ENCODE measurements at places on chromosomes 12 and 14.

DNA sequence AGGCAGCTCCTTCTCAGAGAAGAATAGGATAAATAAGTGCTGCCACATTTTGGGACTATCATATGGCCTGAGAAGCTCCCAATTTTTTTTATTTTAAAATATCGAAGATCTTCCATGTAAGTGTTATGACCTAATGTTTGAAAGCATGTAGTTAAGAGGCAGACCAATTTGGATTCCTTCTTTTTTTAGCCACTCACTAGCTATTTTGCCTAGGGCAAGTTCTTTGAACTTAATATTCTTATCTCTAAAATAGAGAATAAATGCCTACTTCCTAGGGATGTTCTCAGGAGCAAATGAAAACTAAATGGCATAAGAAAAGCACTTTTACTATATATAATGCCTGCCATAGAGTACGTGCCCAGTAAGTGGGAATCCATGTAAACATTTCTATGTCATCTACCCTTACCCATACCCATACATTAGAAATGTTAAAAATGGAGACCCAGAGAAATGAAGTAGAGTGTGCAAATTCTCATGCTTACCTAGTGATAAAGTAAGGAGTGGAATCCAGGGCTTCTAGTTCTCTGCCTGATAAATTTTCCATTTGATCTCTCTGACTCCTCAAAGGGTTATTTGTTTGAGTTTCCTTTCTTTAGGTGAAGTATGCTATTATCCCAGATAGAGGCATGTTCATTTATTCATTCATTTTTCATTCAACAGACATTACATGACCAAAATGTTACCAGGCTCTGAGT lies 148.3 kb downstream of the TGFB3 start:
- DNase-seq, result no peak

- no peak for DNase-seq
Observed at GRCh38 chr12:50082644-50083043, 2.5 kb upstream of the SMARCD1 start.

GRCh38 chr14:104288272-104288671 lies 149.9 kb downstream of the KIF26A start:
- DNase-seq, result no peak

DNA sequence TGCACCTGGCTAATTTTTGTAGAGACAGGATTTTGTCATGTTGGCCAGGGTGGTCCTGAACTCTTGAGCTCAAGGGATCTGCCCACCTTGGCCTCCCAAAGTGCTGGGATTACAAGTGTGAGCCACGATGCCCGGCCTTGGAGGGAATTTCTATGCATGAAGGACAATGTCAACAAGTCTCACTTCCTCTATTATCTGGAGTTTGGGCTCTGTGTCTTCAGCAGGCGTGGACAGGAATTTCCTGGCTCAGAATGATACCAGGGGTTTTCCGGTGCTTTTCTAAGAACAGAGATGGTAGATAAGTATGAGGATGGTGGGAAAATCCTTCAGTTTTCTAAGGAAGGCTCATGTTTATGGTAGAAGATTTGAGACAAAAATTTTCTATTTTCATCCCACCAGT lies 75.0 kb upstream of the CCDC60 start:
- no peak for DNase-seq

DNA sequence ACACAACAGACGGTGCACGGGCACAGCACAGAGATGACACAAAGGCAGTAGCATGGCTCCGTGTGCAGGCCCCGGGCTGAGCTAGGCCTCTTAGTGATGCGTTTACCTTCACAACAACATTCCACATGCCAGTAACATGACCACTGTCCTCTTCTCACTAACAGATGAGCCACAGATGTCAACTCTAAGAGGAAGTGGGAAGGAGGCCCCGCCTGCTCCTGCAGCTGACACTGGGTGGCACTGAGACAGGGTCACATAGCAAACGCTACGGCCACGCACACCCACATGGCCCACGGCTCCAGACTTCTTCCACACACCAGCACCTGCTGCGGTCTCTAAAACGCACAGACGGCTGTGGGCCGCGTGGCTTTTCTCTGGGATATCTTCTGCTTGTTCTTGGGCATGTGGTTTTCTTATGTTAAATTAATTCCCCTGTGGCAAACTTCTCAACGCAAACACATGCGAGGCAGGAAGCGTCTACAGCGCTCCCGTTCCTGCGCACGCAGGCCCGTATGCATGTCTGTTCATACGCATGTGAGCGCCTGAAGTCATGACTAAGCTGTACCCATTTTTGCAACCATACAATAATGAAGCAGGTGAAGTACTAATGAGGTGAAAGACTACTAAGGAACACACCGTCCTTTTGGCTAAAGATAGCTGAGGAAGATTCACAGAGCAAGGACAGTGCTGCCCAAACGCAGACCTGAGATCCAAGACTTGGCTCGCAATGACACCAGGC lies 26.8 kb downstream of the AMN start:
- DNase-seq, result no peak

- DNase-seq, result peak; percentile 56
Observed at GRCh38 chr12:121697093-121697698, 15.4 kb upstream of the TMEM120B start.

GRCh38 chr12:106214571-106214970 lies 33.2 kb downstream of the CKAP4 start:
- no peak for DNase-seq

DNA sequence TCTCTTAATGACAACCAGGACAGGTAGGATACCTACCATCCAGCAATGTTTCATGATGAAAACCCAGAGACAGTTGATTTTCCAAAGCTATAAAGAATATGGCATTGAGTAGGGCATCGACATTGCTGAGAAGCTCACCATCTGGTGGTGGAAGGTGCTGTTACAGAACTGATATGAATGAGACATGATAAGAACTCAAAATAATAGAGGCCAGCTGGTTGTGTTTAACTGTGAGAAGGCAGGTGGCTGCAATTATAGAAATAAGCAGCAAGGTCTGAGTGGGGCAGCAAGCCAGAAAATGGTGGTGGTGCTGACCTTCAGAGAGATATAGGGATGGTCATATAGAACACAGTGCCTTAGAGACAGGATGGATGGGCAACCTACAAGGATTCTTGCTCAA lies 449.7 kb downstream of the BTG1 start:
- no peak for DNase-seq

DNA sequence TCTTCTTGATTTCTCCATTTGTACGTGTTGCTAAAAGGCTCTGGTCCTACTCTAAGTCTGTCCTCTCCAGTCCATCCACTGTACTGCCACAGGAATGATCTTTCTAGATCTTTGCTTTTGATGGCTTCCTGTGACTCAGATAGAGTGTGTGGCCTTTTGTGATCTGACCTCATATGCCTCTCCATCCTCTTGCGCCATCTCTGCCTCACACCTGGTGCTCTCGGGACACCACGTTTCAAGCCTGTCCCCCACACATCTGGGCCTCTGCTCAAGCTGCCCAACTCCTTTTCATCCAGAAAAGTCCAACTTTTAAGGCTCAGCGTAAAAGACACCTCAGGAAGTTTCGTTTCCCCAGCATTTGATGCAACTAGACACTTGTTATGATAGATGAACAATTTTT lies 39.0 kb downstream of the DCAF4 start:
- DNase-seq, result no peak

GRCh38 chr12:65720136-65721130 lies 103.8 kb upstream of the HMGA2 start:
- no peak for DNase-seq

GRCh38 chr14:103126873-103127304 lies 3.6 kb downstream of the TNFAIP2 start:
- no peak for DNase-seq

- no peak for DNase-seq
Observed at GRCh38 chr14:58736606-58737005, 98.8 kb downstream of the DACT1 start.

- no peak for DNase-seq
Observed at GRCh38 chr12:110733900-110734299, 8.8 kb downstream of the PPP1CC start.

- no peak for DNase-seq
Observed at GRCh38 chr12:67942724-67943123, 46.5 kb upstream of the IFNG-AS1 start.

GRCh38 chr14:105394714-105395537 lies 3.4 kb upstream of the TEX22 start:
- DNase-seq, result no peak

DNA sequence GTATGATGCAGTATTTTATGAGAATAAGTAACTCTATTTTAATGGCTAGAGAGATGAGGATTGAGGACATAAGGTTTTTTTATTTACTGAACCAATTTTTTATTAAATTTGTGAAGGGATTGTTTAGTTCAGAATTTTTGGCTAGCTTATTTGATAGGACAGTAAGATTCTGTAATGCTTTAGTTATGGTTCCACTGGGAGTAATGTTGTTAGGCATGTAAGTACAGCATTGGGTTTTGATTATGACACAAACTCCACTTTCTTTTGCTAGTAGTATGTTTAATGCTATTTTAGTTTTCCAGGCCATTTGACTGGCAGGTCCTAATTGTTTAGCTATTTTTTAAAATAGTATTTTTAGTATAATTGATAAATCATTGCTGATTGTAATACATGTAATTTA lies 33.8 kb upstream of the LRRC10 start:
- DNase-seq, result no peak

GRCh38 chr12:94173660-94174265 lies 25.4 kb downstream of the PLXNC1 start:
- no peak for DNase-seq

- DNase-seq, result no peak
Observed at GRCh38 chr12:15278816-15279658, 43.3 kb upstream of the PTPRO start.

DNA sequence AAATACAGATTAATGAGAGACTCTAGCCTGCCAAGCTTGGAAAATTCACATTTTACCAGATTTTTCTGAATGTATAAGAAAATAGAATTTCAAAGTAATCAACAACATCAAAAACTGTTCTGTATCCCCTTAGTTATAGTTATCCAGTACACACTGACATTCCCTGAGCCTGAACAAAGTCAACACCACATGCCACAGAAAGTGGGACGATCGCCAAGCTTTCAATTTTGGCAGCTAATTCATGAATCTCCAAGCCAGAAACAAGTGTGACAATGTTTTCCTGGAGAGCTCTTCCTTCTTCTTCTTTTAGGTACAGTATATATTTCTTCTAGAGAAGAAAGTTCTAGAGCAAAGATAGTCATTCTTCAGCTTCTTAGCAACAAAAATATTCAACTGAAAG lies 290.2 kb downstream of the PRKD1 start:
- no peak for DNase-seq

DNA sequence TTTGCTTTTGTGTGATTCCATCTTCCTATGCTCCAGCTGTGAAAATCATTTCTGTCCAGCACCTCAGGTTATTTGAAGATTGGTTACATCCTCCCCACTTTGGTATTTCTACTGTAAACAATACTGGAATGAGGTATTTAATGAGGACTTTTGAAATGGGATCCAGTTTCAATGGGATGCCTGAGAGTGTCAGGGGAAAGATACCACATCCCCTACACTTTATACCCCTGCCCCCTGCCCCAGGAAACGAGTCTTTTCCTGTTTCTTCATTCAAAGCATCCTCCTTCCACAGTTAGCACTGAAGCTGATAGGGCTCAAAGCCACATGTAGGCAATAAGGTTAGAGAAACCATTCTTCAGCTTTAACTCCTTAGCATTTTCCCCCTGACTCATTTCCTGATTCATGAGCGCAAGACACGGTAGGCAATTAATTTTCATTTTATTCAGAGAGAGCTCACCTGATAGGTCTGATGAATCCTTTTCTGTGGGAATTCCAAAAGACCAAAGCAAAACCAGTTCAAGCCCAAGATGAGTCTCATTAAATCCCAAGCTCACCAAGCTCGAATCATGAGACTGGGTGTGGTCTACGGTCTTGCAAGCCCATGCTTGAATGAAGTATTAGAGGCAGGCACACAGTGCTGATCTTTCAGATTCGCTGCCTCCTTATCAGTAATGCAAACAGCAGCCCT lies 143.6 kb upstream of the CRY1 start:
- DNase-seq, result no peak

DNA sequence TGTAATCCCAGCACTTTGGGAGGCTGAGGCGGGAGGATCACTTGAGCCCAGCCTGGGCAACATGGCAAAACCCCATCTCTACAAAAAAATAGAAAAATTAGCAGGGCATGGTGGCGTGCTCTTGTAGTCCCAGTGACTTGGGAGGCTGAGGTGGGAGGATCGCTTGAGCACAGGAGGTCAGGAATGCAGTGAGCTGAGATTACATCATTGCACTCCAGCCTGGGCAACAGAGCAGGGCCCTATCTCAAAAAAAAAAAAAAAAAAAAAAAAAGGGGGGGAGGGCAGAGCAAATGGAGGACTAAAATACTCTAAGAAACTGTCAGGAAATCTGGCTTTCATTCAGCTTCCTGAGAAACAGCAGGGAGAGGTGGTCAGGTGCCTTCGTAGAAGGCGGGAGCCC lies 31.7 kb upstream of the TSPAN9 start:
- no peak for DNase-seq

- no peak for DNase-seq
Observed at GRCh38 chr12:576615-577110, 86.6 kb downstream of the NINJ2 start.

DNA sequence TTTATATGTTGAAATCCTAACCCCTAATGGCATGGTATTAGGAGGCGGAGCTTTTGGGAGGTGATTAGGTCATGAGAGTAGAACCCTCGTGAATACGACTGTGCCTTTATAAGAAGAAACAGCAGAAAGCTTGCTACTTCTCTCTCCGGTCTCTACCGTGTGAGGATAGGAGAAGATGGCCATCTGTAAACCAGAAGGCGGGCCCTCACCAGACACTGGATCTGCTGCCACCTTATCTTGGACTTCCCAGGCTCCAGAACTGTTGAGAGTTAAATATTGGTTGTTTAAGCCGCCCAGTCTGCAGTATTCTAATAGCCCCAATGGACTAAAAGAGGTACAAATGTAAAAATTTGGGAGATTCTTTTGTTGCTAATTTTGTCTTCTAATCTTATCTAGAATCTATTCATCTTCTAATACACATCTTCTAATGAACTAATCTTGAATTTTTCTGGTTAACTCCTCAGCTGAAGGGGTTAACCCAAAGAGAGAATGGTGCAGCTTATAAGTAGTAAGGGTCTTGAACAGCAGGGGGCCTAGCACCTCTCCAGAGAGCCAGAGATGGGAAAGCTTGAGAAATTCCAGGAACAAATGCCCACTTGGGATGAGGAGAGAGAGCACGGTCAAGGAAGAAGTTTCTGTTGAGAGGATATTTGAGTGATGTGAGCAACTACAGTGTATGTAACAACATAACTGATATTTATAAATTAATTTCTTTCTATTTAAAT lies 264.0 kb upstream of the GRIP1 start:
- no peak for DNase-seq

DNA sequence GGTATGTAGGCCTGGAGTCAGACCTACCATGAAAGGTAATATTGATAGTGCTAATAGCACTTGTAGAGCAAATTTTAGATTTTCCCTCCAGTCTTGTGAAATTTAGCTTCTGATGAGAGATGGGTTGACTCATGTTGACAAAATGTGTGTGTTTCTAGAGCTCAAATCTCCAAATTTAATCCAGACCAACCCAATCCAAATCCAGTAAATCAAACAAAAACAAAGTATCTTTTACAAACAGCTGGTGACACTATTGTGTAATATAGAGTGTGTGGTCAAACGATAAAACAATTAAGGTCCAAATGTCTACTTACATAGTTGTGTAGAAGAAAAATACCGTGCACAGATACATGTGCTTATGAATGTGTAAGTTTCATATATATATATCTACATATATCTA lies 63.4 kb upstream of the KITLG start:
- DNase-seq, result no peak

- DNase-seq, result peak; percentile 60
Observed at GRCh38 chr12:132327336-132328171, 1.8 kb downstream of the GALNT9 start.

- no peak for DNase-seq
Observed at GRCh38 chr12:2693244-2693860, 101.4 kb upstream of the FKBP4 start.
